ENCODE measurements at places on chromosomes 16 and 17.

- no peak for DNase-seq
Observed at GRCh38 chr17:79732804-79733691, 2.3 kb downstream of the ENPP7 start.

GRCh38 chr17:28744104-28744971, 527 bp downstream of the TRAF4 start:
- DNase-seq = peak; percentile 47

GRCh38 chr16:12664164-12664733, 139.4 kb downstream of the CPPED1 start:
- no peak for DNase-seq

GRCh38 chr17:67779098-67779672, 46.1 kb upstream of the BPTF start:
- peak; percentile 55 for DNase-seq

GRCh38 chr16:28497861-28498599, 3.6 kb downstream of the APOBR start:
- DNase-seq = no peak

DNA sequence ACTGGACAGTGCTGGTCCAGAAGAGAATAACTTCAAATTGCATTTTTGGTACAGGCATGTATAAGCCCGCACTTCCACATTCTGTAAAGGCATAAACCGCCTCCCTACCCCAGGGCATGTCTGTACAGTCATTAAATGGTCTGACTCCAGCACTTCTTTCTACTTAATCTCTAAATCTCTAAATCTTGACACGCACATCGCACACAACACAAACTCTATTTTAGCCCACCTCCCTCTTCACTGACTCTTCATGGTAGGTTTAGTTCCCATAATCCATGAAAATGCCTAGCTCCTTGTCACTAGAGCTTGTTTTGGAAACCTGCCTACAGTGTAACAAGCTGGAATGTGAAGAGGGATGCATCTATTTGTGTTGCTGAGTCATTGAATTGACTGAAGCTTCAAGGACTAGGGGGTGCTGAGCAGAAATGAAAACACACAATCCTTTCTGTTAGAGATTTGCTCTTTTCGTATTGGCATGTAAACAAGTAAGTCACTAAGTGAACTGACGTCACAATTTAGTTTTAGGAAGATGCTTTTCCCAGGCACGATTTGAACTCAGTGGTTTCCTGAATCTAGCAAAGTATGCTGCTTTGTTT, 1.6 kb upstream of the DUSP14 start:
- peak; percentile 97 for DNase-seq

- no peak for DNase-seq
Observed at GRCh38 chr17:77610972-77611521, 347.5 kb upstream of the TNRC6C start.

DNA sequence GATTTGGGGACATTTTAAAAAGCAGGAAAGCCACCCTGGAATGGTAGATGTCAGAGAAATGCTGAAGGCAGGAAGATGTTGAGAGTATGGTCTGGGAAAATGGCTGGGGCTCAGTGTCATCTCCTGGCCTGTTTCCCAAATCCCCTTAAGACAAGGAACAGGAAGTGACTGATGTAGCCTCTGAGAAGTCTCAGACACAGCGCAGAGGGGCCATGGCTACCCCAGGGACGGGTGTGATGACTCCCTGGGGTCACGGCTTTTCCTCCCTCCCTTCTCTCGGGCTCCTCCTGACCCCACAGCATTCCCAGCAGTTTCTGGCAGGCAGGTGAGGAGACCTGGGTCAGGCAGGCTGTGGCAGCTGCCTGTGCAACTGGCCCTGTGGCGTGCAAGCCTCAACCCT, 45.4 kb downstream of the RAP1GAP2 start:
- DNase-seq = peak; percentile 64

DNA sequence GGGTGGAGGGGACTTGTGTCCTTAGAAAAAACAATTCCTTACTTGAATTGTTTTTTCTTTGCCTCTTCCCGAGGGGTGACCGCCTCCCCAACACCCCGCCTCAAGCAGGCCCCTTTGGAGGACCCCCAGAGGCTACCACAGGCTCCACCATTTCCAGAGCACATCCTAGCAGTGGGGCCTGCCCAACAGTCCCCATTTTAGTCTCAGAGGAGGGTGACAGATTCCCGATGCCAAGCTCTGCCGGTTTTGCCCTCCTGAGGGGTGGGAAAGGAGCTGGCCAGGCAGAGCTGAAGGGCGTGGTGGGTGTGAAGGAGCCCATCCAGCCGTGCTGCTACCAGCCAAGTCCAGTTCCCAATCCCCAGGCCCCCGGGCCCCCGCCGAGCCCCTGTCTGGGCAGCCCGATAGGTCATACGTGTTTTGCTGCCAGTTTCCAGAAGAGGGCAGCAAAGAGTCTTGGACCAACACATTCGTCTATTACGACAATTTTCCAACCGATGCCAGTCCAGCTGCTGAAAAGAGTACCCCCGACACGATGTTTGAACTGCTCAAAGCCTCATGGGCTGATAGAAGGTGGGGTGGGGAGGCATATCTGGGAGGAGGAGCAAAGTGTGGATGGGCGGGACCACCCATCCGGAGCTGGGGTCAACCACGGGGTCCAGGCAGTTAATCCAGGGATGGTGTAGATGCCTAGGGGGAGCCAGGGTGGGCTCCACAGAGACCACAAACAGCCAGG, 18.8 kb upstream of the GAA start:
- DNase-seq = peak; percentile 65

GRCh38 chr16:549544-550263, 10.5 kb upstream of the PRR35 start:
- no peak for DNase-seq

Data from M059J (cell line).